ENCODE measurements at places on chromosomes 11 and 22.

DNA sequence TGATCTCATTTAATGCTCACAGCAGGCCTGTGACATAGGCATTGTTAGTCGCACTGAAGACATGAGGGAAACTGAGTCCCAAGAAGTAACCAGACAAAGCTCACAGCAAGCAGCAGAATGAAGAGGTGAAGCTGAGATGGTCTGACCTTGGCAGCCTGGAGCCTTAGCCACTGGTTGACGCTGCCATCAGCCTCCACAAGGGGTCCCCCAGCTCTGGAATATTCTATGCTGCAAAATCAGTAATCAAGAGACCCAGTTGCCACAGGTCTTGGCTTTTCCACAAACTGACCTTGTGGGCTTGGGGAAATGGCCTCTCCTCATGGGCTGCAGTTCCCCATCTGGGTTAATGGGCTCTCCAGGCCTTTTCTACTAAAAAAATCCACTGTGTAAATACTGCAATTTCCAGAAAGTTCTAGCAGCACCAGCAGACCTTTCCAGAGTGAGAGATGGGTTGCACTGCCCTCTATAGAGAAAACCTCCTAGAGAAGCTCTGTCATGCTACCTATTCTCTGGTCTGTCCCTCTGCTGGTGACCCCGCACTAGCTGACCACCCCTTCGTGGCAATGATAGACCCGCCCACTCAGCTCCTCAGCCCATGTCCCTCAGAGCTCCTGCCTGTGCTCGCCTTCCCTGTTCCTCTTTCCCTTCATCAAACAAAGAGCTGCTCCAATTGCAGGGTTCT, 22.6 kb upstream of the ISX start:
- no peak for DNase-seq
- H3K4me3 ChIP-seq, result no peak overlapping the region
- H3K27me3 ChIP-seq, result no peaks in the 10 kb centered on the region
- H3K36me3 ChIP-seq, result no peaks in the 10 kb centered on the region
- H3K27ac ChIP-seq, result no peak overlapping the region

DNA sequence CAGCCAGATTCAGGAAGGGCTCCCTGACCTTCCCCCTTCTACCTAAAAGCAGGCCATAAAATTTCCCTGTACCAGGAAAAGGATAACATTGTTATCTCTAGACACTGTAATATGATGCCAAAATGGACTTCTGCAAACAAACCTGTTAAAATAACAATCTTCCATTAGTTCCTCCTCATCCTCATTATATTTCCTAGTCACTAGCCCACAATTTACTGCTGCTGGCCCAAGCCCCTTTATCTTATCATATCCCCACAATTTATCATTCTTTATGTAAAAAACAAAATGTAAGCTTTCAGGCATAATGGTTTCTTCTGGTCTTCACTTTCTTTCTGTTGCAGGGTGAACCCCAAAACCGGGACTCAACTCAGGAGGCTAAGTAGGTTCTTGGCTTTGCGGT, 1132.1 kb upstream of the CNTN5 start:
- no peaks in the 10 kb centered on the region for H3K27me3 ChIP-seq
- H3K27ac ChIP-seq, result no peak overlapping the region
- no peaks in the 10 kb centered on the region for H3K4me1 ChIP-seq
- no peaks in the 10 kb centered on the region for H3K36me3 ChIP-seq

GRCh38 chr11:12693479-12694182, 19.4 kb downstream of the TEAD1 start:
- no peaks in the 10 kb centered on the region for H3K36me3 ChIP-seq
- DNase-seq, result no peak
- H3K27ac ChIP-seq, result no peak overlapping the region

DNA sequence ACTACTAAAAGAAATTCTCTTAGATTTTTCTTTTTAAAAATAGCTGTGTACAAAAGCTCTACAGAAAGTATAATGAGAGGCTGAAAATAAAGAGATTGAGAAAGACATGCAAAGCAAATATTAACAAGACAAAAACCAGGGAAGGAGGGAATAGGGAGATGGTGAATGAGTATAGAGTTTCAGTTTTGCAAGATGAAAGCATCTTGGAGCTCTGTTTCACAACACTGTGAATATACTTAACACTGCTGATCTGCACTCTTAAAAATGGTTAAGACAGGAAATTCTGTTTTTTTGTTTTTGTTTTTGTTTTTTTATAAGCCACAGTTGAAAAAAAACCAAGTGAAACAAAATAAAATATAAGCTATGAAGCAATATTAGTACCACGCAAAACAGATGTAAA, 5.5 kb downstream of the TMEM218 start:
- DNase-seq, result no peak
- no peak overlapping the region for H3K27ac ChIP-seq
- H3K27me3 ChIP-seq, result no peaks in the 10 kb centered on the region
- H3K36me3 ChIP-seq, result peaks cover 4% of the 10 kb centered on the region

DNA sequence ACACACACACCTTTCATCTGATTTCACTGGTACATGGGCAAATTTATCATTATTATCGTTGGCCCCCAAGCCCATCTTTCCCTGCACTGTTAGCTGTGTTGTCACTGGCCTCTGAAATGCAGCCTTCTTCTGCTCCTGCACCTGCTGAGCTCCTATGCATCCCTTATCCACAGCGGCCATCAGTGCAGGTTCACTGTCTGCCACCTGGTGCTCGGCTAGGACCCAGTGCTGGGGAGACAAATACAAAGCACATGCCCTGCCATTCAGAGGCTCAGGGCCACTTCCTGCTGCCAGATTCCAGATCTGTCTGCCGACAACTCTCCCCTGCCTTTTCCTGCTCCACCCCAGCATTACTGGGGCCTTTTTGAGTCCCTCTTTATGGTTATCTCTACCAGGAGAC, 1205.4 kb downstream of the TBC1D22A start:
- no peaks in the 10 kb centered on the region for H3K4me1 ChIP-seq
- H3K36me3 ChIP-seq, result no peaks in the 10 kb centered on the region
- DNase-seq, result no peak
- H3K4me3 ChIP-seq, result no peak overlapping the region
- H3K27me3 ChIP-seq, result no peaks in the 10 kb centered on the region

GRCh38 chr22:40826984-40827741, 8.0 kb upstream of the SLC25A17 start:
- no peak for DNase-seq
- H3K36me3 ChIP-seq, result peaks cover 43% of the 10 kb centered on the region
- no peaks in the 10 kb centered on the region for H3K27me3 ChIP-seq
- H3K27ac ChIP-seq, result no peak overlapping the region
- no peaks in the 10 kb centered on the region for H3K4me1 ChIP-seq

DNA sequence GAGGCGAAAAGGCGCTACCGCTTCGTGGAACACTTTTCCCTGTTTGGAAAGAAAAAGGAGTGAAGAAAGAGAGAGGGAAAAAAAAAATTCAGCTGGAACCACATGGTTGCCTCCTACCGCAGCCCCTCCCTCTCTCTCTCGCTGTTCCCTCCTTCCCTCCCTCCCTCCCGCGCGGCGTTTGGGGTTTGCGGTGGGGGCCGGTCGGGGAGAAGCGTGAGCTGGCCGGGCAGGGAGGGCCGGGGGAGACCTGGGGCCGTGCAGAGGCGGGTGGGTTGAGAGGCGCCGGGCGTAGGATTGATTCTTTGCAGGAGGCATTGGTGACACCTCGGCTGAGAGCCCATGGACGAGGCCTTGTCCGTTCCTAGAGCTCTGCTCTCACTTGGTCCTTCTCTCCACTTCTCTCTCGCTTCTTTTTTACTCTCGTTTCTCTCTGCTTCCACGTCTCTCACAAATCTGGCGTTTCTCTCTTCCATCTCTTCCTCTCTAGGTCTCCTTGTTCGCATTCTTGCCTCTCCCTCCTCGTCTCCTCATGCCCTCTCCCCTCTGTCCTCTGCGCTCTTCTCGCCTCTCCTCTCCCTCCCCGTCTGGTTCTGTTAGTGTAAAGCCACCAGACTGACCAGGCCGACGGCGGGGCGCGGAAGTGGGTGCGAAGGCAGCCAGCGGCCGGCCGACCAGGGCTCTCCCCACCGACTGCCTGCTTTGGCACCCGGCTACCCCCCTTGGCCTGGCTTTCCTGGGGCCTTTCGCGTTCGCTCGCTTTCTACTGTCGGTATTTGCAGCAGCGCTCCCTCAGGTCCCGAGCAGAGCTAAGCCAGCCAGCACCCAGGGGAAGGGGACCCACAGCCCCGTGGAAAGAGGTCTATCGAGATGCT, at the start of gene CLMP:
TSS of gene CLMP (minus strand) at position 61 of the 872 bp plus-strand sequence. CDS start 308 bp downstream, outside the sequence.
- H3K4me1 ChIP-seq, result peaks cover 9% of the 10 kb centered on the region
- no peaks in the 10 kb centered on the region for H3K36me3 ChIP-seq
- no peak for DNase-seq

DNA sequence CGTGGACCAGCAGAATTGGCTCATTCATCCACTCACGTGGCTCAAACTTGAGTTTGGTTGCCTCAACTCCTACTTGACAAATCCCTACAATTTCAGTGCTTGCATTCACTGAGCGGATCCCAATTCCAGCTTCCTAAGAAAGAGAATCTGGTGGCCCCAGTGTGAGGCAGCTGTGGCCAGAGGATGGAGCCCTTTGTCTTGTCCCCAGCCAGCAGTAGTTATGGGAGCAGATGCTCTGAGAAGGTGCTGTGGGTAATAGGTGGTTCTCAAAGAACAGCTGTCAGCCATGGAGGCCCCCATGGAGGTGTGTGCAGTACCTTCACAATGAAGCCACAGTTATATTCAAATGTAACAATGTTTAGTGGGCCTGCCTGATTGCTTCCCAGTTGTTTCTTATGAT, 39.3 kb downstream of the KREMEN1 start:
- no peak for DNase-seq
- H3K4me1 ChIP-seq, result no peaks in the 10 kb centered on the region
- H3K36me3 ChIP-seq, result no peaks in the 10 kb centered on the region
- no peaks in the 10 kb centered on the region for H3K27me3 ChIP-seq
- H3K4me3 ChIP-seq, result no peak overlapping the region
- no peak overlapping the region for H3K27ac ChIP-seq

DNA sequence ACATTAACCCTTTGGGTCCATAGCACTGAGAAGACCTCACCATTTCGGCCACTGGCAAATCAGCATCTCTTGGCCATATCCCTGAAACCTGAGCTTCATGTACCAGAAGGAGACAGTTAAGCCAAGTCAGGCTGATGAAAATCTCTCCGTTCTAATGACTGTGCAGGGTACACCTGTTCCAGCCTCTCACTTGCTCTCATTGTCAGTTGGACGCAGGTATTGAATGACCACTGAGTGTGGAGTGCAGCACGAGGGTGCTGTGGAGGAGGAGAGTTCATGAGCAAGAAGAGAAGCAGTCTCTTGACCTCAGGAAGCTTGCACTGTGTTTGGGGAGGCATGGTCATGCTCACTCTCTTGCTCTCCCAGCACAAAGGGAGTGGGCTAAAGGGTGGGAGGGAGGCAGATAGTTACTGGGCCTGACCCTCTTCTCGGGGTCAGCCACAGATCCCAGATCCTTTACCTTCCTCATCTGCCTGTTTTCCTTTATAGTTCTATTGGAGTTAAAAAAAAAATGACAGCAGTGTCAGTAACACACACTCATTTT, 65.2 kb downstream of the ZBTB16 start:
- no peak overlapping the region for H3K27ac ChIP-seq
- H3K36me3 ChIP-seq, result no peaks in the 10 kb centered on the region
- H3K27me3 ChIP-seq, result no peaks in the 10 kb centered on the region
- DNase-seq, result no peak

GRCh38 chr22:40426594-40427333, 56.4 kb downstream of the SGSM3 start:
- H3K36me3 ChIP-seq, result peaks cover 93% of the 10 kb centered on the region
- H3K4me3 ChIP-seq, result no peak overlapping the region
- H3K27ac ChIP-seq, result no peak overlapping the region
- H3K27me3 ChIP-seq, result no peaks in the 10 kb centered on the region
- no peak for DNase-seq
- no peaks in the 10 kb centered on the region for H3K4me1 ChIP-seq

All from effector memory CD4-positive, alpha-beta T cell (primary cell).